Cortex of kidney (tissue), 1 donor: ENCODE measurements at places on chromosomes 12 and 14.

- DNase-seq, result no peak
Measured at GRCh38 chr12:49941556-49942511, 8.7 kb upstream of the AQP2 start.

- DNase-seq, result no peak
Measured at GRCh38 chr12:128025589-128026245, 241.3 kb upstream of the TMEM132C start.

GRCh38 chr12:89845366-89845765, 136.7 kb upstream of the ATP2B1 start:
- DNase-seq, result no peak

DNA sequence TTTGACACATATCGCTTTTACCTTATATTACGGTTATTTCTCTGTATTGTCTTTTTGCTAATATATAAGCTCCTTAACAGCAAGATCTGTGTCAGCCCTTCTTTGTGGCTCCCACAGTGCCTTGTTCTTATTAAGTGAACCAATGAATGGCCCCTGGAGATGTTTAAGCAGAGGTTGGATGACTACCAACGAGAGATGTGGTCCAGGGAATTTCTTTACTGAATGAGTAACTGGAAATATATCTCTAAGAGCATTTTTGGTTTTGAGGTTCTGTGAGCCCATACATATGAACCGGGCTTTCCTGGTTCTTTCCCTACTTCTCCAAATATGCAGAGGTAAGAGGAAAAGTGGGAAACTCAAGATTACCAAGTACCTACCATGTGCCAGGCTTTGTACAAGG, 23.5 kb downstream of the CALCOCO1 start:
- no peak for DNase-seq

DNA sequence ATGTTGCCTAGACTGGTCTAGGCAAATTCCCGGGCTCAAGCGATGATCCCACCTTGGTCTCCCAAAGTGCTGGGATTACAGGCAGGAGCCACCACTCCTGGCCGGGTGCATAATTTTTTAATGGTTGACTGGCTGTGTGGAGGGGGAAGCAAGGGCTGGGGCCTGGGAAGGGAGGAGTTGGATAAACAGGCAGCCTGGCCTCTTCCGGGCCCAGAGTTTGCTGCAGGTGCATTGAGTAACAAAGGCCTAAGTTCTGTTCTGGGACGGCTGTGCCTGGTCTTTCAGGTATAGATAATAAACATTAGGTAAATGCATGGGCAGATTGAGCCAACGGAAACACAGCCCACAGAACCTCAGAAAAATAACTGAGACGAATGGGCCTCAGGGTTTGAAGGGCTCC, 191.3 kb upstream of the TBX3 start:
- no peak for DNase-seq

GRCh38 chr14:87805315-87805723, 187.7 kb downstream of the GALC start:
- DNase-seq, result no peak

DNA sequence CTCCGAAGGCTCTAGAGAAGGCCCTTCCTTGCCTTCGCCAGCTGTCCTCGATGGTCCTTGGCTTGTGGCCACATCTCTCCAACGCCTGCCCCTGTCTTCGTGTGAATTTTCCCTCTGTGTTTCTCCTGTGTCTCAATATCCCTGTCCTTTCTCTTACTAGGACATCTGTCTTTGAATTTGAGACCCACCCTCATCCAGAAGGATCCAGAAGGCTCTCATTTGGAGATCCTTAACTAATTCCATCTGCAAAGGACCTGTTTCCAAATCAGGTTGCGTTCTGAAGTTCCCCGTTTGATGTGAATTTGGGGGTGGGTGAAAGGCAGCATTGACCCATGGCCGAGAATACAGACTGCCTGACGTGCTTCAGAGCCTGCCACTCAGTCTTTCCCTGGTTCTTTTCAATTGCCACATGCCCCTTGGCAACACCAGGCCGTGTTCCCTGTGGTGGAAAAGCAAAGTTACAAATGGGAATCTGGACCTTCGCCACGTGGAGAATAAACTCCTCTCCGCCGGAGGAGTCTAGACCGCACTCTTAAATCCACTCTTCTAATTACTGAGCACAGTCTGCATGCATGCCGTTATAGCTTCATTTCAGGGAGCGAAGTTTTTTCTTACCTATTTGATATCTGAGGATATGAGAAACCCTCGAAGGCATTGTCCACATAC, 158.8 kb downstream of the TMEM132C start:
- DNase-seq, result no peak

- DNase-seq, result no peak
Measured at GRCh38 chr12:46933947-46934346, 108.2 kb upstream of the SLC38A4 start.

DNA sequence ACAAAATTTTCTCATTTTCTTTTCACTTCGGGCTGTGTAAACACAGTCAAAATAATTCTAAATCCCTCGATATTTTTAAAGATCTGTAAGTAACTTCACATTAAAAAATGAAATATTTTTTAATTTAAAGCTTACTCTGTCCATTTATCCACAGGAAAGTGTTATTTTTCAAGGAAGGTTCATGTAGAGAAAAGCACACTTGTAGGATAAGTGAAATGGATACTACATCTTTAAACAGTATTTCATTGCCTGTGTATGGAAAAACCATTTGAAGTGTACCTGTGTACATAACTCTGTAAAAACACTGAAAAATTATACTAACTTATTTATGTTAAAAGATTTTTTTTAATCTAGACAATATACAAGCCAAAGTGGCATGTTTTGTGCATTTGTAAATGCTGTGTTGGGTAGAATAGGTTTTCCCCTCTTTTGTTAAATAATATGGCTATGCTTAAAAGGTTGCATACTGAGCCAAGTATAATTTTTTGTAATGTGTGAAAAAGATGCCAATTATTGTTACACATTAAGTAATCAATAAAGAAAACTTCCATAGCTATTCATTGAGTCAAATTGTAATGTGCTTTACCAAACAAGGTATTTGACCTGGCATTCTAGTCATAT, 4.8 kb downstream of the CDKN1B start:
- no peak for DNase-seq

GRCh38 chr12:123119808-123120207, 31.1 kb downstream of the PITPNM2 start:
- no peak for DNase-seq

GRCh38 chr12:132109741-132110140, 34.4 kb downstream of the DDX51 start:
- no peak for DNase-seq

GRCh38 chr14:77622366-77622961, 6.0 kb upstream of the SPTLC2 start:
- no peak for DNase-seq

DNA sequence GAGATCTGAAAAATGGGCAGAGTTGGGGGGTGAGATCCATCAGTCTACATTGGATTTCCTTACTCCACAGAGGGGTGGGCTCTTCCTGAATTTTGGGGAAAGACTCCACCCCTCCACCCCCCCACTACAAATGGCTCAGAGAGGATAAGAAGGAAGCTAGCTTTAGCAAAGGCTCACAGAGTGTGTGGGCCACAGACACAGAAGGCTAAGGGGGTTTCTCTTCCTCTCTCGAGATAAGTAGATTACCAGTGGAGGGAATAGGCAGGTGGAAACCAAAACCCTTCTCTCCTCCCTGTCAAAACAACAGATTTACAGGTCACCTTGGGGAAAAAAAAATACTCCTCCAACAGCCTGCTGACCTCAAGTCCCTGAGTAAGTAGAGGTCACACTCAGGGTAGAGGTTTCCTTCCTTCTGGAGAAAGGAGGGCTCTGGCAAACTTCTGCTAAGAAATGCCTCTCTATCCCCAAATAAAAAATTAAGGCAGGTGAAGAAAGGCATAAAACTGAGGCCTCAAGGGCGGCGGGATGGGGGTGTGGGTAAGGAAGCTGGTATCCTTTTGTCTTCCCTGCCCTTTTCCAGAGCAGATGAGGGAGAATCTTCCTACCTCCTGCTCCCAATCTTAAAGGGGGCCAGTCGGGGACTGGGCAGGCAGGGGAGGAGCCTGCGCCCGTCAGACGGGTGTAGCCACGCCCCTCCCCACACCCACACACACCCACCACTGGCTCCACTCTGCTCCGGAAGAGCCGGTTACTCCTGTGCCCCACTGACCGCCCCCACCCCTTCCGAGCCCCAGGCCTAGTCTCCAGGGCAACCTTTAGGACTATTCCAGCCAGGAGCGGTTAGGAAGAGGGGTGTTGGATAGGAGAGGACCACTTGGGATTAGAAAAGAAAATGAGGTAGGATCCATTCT, 1.9 kb upstream of the BAZ2A start:
- DNase-seq, result no peak

DNA sequence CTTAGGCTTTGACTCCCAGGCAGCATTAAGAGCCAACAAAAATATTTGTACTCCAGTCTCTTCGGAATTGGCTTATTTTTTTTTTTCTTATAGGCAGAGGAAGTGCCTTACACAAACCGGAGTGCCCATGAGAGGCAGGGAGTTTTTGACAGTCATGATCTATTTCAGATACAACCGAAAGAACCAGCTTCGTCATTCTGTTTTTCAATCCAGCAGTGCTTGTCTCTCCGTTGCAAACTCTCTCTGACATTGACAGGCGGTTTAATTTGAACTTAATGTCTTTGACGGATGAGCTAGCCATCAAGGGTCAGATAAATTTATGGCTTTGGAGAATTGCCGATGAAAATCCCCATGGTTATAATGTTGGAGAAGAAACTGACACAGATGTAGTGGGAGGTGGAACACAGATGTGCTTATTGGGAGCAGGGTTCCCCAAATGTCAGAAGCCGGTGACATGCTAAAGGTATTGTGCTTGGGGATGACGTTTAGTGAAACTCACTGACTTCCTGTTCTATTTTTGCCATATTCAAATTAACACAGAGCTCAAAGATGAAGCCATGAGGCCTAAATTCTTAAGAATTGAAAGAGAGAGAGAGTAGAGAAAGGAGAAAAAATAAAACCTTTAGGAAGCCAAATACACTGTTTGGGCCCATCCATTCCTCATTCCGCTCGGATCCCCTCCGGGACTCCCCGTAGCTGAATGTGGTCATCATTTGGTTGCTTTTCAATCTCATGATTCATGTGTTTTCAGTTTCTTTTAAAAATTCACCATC, 59.7 kb downstream of the PLXNC1 start:
- DNase-seq, result no peak

DNA sequence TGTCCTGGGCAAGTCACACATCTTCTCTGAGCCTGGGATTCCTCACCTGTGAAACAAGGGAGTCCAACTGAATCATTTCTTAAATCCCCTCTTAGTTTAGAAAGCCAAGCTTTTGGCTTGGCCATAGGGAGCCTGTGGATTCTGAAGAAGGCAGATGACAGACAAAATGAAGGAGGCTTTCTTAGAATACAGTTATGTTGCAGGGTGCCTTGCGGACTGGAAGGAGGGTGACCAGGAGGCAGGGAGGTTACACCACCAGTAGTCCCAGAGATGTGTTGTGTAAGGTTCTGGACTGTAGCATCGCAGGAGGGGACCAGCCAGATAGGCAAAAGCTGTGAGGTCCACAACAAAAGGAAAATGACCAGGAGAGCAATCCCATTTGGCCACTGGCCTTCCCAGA, 8.2 kb upstream of the ACVR1B start:
- no peak for DNase-seq

DNA sequence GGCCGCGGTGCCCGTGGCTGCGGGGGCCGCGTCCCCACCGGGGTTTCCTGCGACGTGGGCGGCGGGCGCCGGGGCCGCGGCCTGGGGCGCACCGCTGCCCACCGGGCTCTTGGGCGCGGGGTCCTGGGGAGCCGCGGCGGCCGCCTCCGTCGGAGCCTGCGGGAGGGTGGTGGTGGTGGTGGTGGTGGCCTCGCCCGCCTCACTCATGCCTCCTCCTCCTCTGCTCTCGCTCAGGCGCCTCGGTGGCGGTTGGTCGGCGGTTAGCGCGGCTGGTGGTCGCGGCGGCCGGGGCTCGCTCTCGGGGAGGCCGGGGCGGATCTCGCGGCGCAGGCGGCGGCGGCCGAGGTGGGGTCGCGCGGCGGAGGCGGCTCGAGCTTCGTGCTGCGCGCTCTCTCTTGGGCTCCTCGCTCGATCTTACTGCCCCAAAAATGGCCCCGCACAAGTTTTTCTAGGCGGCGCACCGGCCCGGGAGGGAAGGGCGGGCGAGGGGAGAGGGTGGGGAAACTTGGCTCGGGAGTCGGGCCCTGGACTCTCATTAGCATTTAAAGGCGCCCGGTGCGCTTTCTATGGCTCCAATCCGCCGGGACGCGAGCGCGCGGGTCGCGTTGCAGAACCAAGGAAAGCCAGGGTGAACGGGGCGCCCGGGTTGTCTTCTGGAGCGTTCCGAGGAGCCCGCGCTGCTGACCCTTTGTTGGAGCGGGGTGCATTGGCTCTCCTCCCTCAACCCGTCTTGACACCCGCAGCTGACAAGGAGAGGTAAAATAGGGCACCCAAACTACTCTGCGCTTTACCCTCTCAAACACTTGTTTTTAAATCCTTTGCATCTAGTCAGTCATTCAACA, at the start of gene YBX3:
Gene YBX3 (minus strand): TSS at position 419 of the 842 bp plus-strand sequence. CDS start 212 bp downstream, at position 207.
- no peak for DNase-seq

DNA sequence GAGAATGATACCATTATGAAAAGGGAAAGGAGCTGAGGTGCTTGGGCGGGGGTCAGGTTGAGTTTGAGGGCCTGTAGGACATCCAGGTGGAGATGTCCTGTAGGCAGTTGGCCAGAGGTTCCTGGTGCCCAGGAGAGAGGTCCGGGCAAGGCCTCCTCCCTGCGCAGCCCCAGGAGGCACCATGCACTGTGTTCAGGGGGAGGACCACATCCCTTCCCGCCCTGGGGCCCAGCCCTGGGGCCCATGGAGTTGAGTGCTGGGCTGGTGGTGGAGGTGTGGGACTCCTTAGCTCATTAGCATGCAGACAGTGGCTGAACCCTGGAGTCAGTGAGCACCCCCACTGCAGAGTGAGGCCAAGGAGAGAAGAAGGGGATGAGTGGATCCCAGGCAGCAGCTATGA, 5.7 kb upstream of the FAIM2 start:
- DNase-seq, result no peak

DNA sequence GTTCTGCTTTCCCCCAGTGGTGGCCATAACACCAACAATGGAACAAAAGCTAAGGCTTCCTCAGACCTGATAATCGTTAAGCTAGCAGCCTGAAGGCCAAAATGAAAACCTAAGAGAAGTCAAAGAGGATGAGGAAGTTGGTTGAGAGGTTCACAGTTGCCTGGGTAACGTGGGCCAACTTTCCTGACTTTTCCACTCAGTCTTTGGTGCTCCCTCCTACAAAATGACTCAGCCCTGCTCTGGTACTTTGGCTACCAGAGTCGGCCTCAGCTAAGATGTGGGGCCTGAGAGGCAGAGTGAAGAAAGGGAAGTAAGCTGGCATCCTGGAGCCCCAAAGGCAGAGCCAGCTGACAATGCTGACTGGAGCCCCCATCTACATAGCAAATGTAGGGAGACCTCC, 14.9 kb upstream of the FKBP11 start:
- no peak for DNase-seq

GRCh38 chr12:53561590-53561953, 54.3 kb upstream of the NPFF start:
- no peak for DNase-seq

- no peak for DNase-seq
Measured at GRCh38 chr12:54134850-54135249, 53.9 kb downstream of the SMUG1 start.

DNA sequence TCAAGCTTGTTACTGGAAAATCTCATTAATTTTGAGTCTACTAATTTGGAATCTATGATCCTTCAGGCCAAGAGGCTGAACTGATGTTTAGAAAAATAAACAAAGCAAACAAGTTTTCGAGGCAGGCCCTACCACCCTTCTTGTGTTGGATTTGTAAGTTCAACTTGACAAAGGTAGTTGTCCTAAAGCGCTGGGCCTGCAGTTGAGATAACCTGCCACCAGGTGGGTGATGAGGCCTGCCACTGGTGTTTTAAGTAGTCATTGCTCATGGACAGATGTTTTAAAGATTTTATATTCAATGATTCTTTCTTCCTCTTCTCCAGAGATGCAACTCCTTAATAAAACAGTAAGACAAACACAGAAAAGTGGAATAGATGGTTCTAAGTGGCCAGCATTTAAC, 19.4 kb downstream of the ACVRL1 start:
- DNase-seq, result no peak
